Activated T-helper 17 cell treated with anti-CD3 and anti-CD28 coated beads, Interleukin-2, amount 50 U/mL, for 72 hours (primary cell): ENCODE measurements at places on chromosomes 12 and 14.

DNA sequence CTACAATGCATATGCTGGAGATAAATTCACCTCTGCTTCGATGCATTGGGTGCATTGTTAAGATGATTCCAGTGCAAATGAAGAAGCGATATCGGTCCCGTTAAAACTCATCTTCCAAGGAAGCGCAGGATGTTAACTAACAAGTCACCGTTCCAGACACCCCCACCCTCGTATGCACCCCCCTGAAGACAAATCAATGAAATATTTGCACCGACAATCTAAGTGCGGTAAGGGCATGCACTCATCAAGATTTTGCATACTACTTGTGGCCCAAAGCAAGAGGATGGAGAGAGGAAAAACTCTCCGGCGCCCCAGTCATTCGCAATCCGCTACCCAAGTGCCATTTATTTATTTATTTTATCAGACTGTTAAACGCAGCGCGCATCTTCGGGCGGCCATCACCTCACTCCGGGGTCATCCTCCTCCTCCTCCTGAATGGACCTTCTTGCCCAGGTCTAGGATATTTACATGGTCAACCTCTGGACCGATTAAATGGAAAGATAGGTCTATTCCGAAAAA, 1.2 kb downstream of the NOVA1 start:
- ATAC-seq, result no peak

DNA sequence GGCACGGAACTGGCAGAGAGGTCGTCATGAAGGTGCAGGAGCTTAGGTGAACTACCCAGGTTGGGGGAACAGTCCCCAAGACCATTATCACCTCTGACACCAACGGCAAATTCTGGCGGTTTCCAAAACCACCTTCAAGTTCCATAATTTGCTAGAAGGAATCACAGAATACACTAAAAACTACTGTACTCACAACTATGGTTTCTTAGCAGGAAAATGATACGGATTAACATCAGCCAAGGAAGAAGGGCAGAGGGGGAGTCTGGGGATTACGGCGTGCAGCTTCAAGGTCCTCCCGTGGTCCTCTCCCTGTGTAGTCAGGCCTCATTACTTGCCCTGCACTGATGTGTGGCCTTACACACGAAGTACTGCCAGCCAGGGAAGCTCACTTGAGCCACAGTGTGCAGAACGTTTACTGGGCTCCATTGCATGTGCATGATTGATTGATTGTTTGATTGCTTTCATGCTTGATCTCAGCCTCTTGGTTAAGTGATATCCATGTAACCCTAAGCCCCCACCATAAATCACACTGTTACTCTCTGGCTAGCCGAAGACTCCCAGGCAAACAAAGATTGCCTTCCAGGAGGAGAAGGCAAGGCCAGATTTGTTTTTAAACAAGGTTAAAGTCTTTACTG, 837 bp upstream of the STX2 start:
- ATAC-seq, result no peak

DNA sequence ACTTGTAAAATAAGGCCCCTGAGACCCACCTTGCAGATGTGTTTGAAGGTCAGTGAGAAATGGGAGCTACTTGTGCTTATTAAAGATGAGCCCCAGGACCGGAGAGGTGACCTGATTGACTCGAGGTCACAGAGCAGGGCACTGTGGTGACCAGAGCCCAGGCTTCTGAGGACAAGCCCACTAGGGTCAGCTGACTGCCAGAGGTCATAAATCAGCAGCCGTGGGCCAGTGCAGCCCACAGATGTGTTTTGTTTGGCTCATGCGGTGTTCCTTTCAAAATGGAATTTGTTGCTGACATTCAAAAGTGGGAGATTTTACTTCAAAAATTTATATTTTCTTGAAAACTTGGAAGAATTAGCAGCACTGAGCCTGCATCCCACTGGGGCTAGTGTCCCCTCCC, 24.5 kb downstream of the JDP2 start:
- no peak for ATAC-seq

DNA sequence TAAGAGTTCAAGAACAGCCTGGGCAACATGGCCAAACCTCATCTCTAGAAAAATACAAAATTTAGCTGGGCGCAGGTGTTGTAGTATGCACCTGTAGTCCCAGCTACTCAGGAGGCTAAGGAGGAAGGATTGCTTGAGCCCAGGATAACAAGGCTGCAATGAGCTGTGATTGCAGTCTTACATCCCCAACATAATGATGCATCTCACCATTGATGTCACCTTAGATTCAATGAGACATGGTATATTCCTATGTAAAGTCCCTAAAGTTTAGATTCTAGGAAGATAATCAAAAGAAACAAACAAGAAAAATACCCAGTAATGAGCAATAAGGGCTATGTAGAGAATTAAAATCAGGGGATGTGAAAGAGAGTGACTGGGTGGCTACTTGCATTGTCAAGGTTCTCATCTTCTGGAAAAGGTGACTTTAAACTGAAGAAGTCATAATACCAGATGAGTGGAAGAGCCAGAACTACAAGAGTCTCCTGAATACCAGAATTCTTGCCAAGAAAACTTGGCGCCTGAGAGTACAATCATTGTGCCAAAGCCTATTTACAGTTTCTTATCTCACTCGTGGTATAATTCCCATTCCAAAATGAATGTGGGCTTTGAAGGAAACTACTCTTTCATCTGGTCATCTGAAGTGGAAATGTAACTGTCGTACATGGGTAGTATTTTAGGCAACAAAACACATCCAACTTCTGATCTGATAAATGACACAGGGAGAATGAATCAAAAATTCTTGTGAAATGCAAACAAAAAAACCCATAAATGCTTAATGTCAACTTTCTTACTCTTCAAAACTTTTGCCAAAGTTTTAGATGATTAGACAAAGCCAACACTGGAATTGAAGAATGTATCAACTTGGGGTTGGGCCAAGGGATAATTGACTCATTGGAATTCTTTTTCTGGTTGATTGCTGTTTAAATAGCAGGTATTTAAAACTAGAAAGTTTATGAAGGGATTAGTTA, 81.1 kb upstream of the ST8SIA1 start:
- peak; percentile 42 for ATAC-seq

DNA sequence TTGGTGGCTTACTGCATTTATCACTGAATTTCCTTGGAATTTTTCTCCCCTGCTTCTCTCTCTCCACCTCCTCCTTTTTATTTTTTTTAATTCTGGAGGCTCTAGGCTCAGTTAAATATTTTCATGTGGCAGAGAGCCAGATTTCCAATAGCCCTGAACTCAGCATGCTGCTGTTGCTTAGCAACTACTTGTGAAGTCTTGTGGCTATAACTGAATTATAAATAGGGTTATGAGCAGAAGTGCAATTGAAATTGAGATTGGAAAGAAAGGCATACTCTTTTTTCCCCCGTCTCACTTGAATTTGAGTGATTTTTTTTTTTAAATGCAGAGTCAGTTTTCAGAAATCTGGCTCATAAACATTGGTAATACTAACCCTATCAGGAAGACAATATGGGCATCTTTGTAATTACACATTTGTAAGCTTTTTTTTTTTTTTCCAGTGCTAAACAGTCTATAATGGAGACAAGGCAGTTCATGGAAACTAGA, 38.3 kb downstream of the ATF7IP start:
- peak; percentile 38 for ATAC-seq

- ATAC-seq, result no peak
Measured at GRCh38 chr14:88599326-88599725, 36.5 kb downstream of the ZC3H14 start.

- no peak for ATAC-seq
Measured at GRCh38 chr12:69844836-69845235, 19.8 kb downstream of the MYRFL start.

GRCh38 chr12:127928615-127929571, 338.1 kb upstream of the TMEM132C start:
- ATAC-seq, result no peak

- no peak for ATAC-seq
Measured at GRCh38 chr12:124436366-124436765, 131.0 kb downstream of the NCOR2 start.

- no peak for ATAC-seq
Measured at GRCh38 chr14:59847711-59848110, 22.9 kb downstream of the RTN1 start.

GRCh38 chr14:100827101-100828021, 1.4 kb downstream of the MEG3 start:
- ATAC-seq, result no peak

DNA sequence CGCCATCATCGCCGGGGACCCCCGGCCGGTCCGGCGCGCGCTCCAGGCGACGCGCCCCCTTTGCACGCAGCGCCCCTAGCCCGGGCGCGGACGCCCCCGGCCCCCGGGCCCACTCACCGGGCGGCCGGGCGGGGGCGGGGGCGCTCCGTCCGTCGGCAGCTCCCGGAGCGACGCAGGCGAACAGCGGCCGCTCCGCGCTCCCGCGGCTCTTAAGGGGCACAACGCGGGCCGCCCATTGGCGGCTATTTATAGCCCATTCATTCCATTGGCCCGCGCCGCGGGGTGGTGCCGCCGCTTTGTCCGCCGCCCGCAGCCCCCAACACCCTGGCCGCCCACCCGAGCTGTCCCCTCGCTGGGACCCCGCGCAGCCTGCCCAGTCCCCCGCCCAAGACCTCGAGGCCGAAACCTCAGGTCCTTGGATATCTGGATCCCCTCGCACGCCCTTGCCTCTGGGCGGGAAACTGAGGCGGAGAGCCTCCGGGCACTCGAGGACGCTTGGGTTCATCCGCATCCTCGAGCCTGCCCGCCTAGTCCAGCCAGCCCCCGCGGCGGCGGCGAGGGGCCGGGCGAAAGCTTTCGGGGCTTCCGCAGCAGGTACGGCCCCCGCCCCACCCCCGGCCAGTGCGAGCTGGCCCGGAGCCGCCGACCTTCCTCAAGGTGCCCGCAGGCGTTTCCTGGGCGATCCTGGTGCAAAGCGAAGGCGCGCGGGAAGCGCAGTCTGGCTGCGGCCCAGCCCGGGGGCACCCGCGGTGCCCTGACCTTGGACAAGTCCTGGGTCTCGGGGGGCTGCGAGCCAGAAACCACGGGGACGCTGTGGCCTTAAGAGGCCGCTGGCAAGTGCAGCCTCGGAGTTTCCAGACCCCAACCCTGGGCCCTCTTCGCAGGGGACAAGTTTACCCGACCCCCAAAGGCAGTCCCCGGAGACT, at the start of gene CKB:
Gene CKB (minus strand): TSS at position 182 of the 926 bp plus-strand sequence. CDS start 337 bp downstream, outside the sequence.
- no peak for ATAC-seq

GRCh38 chr12:59484575-59484974, 111.3 kb upstream of the SLC16A7 start:
- ATAC-seq, result no peak

GRCh38 chr12:128619263-128619662, 204.5 kb downstream of the SLC15A4 start:
- ATAC-seq, result no peak

GRCh38 chr12:12228402-12228801, 38.4 kb downstream of the LRP6 start:
- no peak for ATAC-seq

DNA sequence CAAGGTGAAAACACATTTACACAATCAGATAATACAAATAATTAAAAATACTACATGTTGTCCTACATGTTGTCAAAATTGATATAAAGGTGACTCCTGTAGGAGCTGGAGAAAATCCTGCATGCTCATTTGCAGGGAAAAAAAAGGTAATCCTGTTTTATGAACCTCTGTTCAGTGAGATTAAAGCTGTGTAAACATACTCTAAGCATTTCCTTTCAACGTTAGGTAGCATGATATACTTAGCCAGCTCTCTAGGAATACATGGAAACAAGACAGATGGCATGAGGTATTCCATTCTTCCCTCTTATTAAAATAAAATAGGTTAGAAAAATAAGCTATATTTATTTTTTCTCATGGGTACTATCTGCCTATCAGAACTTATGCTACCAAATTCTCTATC, 635.7 kb upstream of the FLRT2 start:
- no peak for ATAC-seq

- no peak for ATAC-seq
Measured at GRCh38 chr14:28494196-28494595, 272.4 kb upstream of the FOXG1 start.

- ATAC-seq, result no peak
Measured at GRCh38 chr12:67890726-67891258, 98.5 kb upstream of the IFNG-AS1 start.
